GM19239 (cell line): ENCODE measurements at places on chromosomes 7 and 10.
A peak's percentile ranks its signal among the peaks of the same experiment; 100 is the strongest.

DNA sequence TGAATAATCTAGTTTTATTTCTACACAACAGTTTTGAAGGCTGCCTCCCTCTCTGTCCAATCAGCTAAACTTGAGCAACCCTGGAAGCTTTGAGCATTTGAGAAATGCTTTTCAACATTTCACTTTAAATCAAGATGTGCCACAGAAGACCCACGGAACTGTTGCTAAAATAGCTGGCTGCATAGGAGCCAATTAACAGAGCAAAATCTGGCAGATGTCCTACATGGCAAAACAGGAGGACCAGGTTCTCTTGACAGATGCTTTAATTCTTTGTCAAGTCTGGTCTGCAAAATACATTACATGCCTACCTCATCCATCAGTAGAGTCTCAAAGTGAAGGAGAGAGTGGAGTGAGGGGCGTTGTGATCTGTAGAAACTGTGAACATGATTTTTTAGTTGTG, 185.9 kb downstream of the DPY19L1 start:
- DNase-seq, result no peak

- DNase-seq, result no peak
These were observed 22.1 kb downstream of the CPEB3 start for GRCh38 chr10:92268748-92269147.

DNA sequence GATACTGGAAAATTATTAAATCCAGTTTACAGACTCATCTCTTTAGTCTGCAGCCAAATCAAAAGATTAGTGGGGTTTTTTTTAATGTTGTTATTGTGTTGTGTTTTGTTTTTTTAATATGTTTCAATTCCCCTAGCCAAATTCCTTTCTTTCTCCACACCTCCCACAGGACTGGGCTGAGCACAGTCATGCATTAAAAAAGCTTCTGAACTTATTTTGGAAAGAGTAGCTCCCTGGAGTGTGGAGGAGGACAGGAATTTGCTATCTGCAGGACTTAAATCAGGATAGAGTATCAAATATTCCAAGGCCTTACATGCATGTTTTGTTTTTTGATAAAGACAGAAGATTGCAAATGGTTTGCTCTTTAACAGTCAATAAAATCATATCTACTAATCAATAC, 90.7 kb downstream of the GNAI1 start:
- no peak for DNase-seq

- no peak for DNase-seq
These were observed 14.7 kb downstream of the KCNMA1 start for GRCh38 chr10:77622889-77623291.

DNA sequence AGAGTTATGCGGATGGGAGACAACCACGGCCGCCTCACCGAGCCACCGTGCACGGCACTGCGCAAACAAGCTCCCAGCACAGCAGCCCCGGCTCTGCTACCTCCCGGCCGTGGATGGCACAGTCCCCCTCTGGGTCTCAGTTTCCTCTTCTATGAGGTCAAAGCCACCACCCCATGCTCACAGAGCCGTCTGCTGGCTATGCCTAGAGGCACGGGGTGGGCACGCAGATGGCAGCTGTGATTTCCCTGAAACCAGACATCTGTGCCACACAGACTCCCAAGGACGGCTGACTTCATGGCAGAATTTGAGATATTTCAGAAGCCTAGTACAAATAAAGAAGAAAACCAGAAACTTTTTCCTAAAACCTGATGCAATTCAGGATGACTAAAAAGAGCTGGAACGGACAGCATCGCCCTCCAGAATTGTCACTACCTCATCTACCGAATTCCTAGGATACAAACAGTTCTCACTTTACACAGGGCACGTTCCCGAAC, 73.2 kb downstream of the AMZ1 start:
- no peak for DNase-seq

- DNase-seq, result peak; percentile 30
These were observed 95.6 kb downstream of the USP6NL start for GRCh38 chr10:11515596-11516430.

DNA sequence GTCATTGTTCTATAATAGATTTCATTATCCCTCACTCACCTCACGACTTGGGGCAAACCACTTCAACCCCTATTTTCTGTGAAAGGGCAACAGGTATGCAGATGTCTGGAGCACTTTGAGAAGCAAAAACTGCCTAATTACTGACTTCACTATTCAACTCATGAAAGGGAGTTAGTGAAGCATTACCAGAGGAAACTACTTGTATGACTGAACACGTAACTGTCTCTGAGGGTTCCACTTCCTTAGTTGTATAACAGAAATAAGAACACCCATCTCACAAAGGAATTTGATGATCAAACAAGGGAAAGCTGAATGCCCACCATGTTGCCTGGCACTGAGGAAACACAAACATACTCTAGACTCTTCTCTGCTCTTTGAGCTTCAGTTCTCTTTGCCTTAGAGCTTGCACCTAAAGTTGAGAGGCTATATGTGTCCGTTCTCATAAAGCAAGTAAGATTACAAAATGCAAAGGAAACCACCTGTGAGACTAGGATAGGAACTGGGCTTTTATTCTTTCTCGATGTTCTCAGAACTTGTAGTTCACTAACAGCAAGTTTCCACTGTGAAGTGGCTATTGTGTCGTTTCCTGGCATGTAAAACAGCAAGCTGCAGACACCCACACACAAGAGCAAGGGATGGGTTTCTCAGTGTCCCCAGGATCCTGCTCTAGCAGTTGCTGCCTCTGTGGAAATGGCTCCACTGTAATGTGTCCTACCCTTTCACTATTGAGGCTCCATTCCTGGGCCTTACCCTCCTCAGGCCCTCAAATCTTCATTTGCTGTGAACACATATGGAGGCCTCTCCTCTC, 2.6 kb downstream of the TMEM243 start:
- no peak for DNase-seq

DNA sequence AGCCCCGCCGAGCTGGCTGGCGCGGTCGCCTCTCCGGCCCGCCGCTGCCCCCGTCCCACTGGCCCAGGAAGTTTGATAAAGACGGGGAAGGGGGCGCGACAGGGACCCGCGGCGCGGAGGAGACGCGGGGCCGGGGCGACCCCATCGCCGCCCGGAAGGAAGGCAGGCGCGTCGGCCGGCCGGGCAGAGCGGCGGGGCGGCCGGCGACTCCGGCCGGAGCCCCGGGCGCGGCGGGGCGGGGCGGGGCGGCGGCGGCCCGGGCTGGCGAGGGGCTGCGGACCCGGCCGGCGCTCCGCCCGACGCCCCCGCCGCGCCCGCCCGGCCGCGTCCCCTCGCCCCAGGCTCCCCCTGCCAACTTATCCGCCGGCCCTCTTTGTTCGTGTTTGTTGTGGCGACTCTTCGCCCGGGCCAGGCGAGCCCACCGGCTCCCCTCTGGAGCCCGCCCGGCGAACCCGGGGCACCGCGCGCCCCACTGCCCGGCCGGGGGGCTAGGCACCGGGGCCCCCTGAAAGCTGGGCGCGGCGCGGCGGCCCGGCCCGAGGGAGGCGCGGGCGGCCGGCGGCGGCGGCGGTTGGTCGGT, 571 bp downstream of the KDM7A start:
- DNase-seq, result peak; percentile 8

DNA sequence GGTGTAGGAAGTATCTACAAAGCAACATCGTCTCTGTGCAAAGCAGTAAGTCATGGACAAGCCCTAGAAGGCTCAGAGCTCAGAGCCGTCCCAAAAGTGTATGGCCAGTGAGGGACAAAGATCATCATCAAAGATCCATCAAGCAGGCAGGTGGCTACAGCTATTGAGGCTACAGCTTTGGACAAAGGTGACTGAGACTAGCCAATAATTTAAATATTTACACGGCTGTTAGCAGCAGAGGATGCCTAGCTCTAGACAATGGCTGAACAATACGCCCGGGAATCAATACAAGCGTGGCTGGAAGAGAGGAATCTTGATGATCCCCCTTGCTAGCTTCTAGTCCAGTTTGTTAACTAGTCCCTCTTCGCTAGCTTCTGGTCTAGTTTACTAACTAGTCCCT, 17.9 kb downstream of the NMT2 start:
- DNase-seq, result no peak

DNA sequence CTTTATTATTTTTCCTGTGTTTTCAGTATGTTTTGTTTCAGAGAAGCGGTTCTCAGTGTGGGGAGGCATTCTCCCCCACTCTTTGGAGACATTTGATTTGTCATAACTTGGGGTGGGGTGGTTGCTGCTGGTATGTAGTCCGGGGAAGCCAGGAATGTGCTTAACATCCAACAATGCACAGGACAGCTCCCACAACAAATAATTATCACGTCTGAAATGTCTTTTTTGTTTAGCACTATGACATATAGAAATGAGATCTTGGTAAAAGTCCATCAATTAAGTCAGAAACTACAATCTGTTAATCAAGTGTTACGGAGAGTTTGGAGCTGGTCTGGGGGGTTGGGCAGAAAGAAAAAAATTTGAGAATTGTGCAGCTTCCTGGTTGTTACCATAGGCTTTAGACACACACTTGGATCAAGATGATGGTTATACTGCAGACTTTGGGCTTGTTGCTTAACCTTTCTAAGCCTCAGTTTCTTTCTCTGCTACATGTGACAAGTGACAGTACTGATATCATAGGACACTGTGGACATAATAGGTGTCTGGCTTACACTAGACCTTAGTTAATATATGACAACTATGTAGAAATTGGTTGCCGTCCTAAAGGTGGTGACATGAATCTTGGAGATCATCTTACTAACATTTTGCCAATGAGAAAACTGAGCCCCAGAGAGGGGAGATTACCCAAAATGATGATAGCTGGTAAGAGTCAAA, 113.7 kb downstream of the LRMDA start:
- DNase-seq, result no peak

DNA sequence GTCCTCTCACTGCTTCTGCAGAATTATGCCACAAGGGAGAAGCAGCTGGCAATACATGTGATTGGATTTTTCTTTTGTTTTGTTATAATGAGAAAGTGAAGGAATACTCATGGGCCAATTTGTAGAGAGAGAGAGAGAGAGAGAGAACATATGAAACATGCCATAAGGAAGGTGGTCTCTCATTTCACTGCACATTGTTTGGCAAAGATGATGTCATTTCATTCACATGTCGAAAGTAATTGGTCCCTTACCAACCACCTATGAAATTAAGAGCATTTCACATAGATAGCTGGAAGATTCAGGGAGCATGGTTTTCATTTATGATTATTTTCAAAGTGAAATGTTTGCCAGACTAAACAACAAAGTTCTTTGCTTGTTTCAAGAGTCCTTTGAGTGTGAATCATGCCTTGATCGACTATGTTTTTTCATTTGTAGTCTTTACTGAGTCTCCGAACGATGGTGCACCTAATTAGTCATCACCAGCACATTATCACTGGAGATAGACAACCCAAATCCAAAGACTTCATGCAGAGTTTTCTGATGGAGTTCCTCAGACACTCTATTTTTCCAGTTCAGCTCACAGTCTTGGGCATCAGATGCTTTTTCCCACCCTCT, 130.1 kb upstream of the ZEB1 start:
- DNase-seq, result no peak

DNA sequence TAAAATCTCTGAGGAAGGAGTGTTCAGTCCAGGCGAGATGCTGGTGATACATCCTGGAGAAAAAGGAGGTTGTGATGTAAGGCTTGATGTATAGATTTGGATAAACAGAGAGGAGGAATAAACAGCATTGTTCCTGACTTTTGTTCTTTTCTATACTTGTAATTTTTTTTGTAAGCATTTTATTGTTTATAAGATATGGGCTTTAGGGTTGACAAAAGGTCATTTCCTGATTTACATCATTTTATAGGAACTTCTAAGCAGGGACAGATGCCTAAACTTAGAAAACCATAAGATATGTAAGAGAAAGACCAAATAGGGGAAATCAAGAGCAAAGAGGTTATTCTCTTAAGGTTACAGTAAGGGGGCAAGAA, 16.7 kb upstream of the SLC26A4 start:
- DNase-seq, result no peak

GRCh38 chr7:31890198-31890597, 180.0 kb downstream of the PDE1C start:
- no peak for DNase-seq

- no peak for DNase-seq
These were observed 868 bp upstream of the PDCD4 start for GRCh38 chr10:110870823-110871297.

GRCh38 chr10:58508316-58508715, 4.4 kb upstream of the BICC1 start:
- DNase-seq, result no peak

- DNase-seq, result peak; percentile 22
These were observed 443 bp downstream of the RNF32 start for GRCh38 chr7:156640949-156641485.

DNA sequence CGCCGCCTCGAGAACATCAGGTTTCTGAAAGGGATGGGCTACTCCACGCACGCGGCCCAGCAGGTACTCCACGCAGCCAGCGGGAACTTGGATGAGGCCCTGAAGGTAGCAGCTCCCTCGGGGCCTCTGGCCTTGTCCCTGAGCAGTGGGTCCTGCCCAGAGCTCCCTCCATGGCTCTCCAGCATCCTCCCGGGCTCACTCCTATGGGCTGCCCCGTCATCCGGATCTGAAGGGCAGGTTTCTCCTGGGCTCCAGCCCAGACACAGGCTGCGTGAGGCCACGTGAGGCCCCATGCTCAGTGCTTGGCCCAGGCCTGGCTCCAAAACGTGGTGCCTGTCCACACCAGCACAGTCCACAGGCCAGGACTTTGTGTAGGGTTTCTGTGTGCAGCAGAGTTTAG, 32.5 kb downstream of the NUB1 start:
- no peak for DNase-seq

- DNase-seq, result no peak
These were observed 5.5 kb upstream of the PLAU start for GRCh38 chr10:73905256-73906020.

- DNase-seq, result no peak
These were observed 521.7 kb upstream of the AUTS2 start for GRCh38 chr7:69076566-69076965.

DNA sequence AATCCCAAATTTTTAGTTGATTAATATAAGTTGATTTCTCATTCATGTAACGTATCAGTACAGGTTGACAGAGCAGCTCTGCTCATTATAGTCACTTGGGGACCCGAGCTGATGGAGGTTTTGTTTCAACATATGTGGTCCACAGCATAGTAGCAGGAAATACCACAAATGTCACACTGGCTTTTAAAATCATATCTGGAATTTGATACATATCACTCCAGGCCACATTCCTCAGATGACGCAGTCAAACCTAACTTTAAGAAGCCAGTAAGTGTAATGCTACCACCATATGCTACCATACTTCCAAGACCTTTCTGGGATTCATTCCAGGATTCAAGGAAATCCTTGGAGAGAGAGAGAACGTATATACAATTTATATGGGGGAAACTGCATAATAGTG, 156.3 kb downstream of the PHF14 start:
- no peak for DNase-seq

- DNase-seq, result peak; percentile 32
These were observed 13.1 kb downstream of the RBP3 start for GRCh38 chr10:47361293-47361692.
